Stimulated activated CD4-positive, alpha-beta T cell treated with anti-CD3 and anti-CD28 coated beads, Interleukin-1b, Interleukin-23, amount 100 ng/mL, for 1 hour (primary cell): ENCODE measurements at places on chromosomes 3 and 15.

- no peak for DNase-seq
Measured at GRCh38 chr15:82113106-82113715, 67.4 kb upstream of the MEX3B start.

- no peak for DNase-seq
Measured at GRCh38 chr3:103684904-103685303, 1250.1 kb downstream of the ZPLD1 start.

- no peak for DNase-seq
Measured at GRCh38 chr15:47412136-47412535, 305.2 kb upstream of the SEMA6D start.

GRCh38 chr15:66126031-66126441 is 127.5 kb downstream of the MEGF11 start:
- no peak for DNase-seq

GRCh38 chr3:107757140-107757539 is 234.4 kb downstream of the BBX start:
- DNase-seq: no peak

DNA sequence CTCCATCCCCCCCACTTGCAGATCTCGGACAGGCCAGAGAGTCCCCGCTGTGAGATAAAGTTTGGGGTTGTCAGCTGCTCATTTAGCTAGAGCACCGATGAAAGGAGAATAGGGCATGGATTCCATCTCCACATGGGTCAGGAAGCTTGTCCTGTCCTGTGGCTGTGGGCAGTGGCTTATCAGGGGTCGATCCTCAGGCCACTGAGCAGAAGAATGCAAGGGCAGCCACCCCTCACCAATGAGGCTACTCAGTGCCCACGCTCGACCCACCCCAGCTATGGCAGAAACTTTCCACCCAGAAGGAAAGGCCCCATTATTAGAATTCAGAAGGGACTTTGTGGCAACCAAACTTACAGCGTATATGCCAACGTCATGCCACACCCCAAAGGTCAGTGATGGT is 43.3 kb downstream of the CPN2 start:
- no peak for DNase-seq

- no peak for DNase-seq
Measured at GRCh38 chr3:116429479-116430269, 15.6 kb downstream of the LSAMP start.

- DNase-seq: no peak
Measured at GRCh38 chr3:126394179-126394976, at the start of gene CFAP100. TSS of gene CFAP100 (plus strand) at chr3:126394909. CDS start at chr3:126396001, 1,092 bp downstream.

DNA sequence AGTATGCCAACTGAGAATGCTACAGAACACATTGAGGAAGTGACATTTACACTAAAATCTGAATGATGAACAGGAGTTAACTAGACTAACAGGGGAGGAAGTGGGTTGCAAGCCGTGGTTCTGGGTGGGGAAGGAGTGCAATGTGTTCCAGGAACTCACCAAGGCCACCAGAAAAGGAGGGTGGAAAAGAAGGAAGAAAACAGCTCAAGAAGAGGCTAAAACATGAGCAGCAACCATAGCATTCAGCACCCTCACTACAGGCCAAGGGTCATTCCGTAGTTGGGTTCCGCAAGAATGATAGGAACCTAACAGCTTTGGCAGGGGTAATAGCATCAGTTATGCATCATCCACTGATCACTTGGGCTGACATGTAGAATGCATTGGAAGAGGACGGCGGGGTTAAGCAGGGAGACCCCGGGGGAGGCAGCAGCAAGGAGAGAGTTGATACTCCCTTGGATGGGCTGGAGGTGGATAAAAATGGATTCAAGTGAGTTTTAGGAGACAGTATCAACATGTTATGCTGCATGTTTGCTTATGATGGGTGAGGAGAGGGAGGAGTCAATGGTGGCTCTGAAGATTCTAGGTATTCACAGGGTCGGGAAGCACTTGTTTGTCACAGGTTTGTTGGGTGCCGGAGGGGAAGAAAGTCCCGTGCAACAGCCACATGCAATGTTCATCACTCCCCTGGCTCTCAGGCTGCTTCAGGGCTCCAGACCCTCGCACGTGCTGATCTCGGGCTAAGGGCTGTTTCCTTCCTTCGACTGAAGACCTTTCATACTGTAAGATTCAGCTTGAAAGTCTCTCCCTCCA is 53.2 kb downstream of the LIPC start:
- no peak for DNase-seq

GRCh38 chr3:125436921-125437320 is 61.8 kb upstream of the ZNF148 start:
- no peak for DNase-seq

GRCh38 chr15:59236394-59236793 is 29.8 kb downstream of the LDHAL6B start:
- no peak for DNase-seq

GRCh38 chr3:197339841-197340520 is 41.6 kb upstream of the DLG1 start:
- DNase-seq: no peak

DNA sequence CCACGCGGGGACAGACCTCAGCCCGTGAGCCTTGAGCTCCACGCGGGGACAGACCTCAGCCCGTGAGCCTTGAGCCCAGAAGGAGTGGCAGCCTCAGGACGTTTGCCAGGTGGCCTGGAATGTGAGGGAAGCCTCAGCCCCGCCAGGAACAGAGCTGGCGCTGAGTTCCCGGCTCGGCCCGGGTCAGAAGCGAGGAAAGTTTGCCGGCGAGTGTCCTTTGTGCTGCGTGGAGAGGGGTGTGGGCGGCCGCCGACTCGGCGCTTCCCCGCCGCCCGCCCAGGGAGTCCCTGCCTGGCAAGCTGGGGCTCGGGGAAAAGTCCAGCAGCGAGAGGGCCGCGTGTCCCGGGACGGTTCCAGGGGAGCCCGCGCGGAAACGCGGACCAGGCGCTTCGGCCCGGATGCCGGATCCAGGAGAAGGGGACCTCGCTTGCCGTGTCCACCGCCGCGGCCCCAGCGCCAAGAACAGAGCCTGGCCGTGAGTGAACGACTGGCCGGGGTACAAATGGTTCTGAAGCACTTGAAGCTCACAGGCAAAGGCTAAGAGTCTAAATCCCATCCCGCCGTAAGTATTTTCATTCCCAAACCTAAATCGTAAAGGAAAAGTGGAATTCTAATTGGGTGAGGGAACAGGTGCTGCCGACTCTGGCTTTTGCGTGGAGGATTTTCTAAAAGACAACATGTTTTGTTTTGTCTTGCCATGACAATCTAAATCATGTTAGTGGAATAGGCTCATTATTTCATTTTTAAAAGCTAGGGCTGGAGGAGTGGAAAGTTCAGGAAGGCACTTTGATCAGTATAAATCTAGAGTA is 1.7 kb downstream of the LRRN1 start:
- no peak for DNase-seq

DNA sequence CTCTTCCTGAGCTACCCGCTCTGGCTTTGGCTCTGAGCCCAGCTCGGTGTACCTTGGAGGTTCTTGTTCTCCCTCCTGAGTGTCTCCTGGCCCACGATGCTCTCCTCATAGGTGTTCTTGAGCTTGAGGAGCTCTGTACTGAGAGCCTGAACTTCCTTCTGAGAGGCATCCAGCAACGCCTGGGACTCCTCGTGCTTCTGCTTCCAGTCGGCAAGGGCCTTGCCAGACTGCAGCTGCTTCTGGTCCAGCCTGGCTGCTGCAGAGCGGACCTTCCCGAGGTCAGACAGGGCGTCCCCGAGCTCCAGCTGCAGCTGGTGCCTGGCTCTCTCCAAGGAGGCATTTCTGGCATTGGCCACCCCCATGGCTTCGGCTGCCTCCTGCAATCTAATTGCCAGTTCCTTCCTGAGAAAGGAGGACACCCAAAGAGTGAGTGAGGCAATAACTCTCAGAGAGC is 99.8 kb downstream of the MYH15 start:
- DNase-seq: no peak

- DNase-seq: no peak
Measured at GRCh38 chr3:151002003-151002981, 29.8 kb upstream of the CLRN1 start.

DNA sequence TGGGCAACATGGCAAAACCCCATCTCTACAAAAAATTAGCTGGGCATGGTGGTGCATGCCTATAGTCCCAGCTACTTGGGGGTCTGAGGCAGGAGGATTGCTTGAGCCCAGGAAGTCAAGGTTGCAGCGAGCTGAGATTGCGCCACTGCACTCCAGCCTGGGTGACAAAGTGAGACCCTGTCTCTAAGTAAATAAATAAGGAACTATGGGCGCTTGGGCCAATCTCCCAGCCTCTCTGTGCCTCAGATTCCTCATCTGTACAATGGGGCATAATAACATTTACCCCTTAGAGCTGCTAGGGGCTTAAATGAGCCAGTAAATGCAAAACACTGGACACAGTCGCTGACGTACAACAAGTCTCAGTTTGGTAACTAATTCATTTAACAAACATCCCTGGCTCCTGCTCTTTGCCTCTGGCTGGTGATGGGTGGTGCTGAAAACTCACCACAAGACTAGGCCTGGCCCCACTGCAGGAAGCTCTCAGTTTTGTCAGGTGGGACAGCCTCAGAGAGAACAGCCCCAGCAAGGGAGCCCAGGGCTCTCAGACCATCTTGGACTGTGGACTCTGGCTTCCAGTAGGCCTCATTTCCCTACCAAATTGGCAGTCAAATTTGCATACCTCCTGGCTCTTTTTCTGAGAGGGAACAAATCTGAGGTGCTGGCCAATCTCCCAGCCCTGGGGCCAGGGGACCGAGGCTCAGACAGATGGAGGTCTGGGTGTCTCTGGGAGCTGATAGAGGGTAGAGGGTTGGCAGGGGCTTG is 6.4 kb upstream of the TBC1D2B start:
- no peak for DNase-seq

DNA sequence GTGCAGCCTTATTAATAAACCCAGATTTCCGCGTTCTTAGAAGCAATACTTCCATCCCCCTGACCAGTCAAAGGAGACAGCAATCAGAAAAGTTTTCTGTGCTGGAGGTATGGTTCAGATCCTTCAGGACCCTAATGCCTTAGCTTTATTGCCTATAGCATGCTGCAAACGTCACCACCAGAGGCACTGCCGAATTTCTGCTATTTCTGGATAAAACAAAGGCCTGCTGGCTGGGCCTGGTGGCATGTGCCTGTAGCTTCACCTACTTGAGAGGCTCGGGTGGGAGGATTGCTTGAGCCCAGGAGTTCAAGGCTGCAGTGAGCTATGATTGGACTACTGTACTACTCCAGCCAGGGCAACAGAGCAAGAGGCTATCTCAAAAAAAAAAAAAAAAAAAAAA is 407.2 kb downstream of the FOXP1 start:
- no peak for DNase-seq

DNA sequence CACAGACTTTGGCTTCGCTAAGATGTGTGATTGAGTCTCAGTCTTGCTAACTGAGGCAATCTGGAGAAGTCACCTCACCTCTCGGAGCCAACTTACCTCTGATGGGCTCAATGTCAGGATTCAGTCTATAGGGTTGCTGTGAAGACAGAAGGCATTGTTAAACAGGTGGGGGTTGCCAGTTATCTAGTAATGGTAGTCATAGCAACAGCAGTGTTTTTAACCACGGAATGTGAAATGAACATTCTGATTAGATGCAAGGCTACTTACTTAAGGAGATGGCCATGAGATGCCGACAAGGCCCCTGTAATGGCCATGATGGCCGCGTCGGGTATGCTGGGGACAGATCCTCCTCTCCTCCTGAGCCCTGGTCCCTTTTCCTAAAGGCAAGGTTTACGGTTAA is 243.1 kb downstream of the GABRG3 start:
- no peak for DNase-seq

DNA sequence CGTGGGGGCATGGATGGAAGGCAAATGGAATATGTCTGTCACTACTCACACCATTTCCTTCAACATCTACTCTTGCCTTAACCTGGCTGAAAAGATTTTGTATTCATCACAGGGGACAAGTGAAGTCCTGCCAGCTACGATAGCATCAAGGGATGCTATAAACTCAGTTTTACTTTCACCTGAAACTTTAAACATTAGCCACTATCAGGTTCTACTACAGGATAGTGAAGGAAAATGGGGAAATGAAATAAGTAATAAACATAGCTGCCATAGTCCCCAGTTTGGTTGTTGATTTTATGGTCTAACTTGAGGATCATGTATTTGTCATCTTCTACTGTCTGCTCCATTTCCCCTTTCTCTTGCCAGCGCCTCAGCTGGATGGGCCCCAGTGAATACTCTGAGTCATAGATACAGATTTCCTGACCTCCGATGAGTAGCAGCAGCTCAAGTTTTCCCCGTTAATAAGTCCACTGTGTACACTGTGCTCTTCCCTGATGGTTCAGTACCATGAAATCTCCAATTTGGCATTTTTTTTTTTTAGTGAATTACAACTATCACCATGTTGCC is 338.2 kb upstream of the SLCO3A1 start:
- DNase-seq: no peak

DNA sequence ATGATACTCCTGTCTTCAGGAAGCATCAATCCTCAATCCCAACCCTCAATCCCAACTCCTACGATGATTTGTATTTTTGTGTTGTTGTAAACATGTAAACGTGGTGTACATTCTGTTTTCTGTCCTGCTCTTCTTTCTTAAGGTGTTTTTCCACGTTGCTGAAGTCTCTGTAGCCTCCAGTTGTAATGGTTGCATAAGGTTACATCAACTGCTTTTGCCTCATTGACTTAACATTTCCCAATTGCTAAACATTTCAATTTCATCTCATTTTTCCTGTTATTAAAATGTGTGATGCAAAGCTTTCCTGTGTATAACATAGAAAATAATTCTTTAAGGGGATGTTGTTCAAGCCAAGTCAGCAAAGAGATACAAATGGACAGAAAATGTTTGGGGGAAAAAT is 33.4 kb downstream of the HRH1 start:
- DNase-seq: no peak

DNA sequence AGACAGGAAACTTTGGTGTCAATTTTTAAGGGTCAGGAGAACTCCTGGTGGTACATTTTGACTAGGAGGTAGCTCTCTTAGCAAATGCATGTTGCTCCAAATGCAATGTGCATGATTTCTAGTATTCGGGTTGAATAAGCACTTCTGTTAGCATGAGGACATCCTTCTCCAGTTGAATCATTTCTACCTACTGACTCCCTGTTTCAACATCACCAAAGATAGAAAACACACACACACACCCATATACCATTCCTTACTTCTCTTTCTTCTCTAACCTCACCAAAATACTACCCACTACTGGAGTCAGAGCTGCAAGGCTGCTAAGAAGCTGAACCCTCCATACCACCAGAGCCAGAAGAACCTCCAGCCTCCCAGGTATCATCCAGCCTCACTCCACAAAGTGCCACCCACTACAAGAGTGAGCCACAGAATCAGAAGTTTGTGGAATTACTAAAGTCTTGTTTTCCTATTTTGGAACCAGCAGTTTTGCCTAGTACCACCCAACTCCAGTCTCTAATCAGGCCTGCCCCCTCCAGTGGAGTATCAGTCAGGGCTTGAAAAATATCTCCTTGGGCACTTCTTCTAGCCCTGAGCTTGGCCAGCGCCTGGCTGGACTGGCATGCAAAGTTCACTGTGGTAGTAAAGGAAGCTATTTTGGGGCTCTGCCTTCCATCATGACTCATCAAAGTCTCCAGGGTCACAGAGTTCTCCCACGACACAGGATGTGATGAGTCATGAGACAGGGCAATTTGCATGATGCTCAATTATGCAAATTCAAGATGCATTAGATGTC is 110.3 kb downstream of the CYP19A1 start:
- no peak for DNase-seq

DNA sequence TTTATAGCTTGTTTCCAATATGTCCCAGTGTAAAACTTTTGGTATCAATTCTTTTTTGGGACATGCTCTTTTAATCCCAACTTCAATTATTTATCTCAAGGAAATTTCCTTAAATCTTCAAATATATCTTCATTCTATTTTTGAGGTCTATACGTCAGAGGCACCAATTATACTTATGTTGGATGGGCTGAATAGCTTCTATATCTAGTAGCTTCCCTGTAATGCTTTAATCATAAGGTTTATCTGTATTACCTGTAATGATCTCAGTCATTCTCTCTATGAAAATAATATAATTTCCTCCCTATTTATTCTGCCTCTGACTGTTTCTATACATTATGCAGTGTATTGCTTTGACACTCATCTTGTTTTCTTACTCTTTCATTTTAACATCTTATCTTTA is 29.9 kb upstream of the MCCC1 start:
- DNase-seq: no peak
